ENCODE measurements at places on chromosomes 7 and 10.

GRCh38 chr7:70392256-70392876 is 739.6 kb upstream of the GALNT17 start:
- no peak for DNase-seq

DNA sequence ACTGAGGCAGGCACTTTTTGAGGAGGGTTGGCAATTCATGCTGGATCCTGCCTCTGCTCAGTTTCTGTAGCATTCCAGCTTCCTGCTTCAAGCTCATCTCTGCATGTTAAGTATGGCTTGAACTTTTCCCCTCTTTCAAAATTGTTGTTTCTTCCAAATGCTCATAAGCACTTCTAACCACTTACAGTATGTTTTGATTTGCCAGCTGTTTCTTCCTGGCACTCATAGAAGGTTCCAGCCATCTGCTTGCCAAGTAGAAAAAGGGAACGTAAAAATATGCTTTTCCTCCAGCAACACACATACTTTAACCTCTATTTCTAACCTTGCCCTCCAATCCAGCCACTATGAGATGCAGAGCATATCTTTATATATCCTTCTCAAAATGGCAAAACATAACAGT is 692.6 kb upstream of the COBL start:
- DNase-seq: no peak

GRCh38 chr10:77594471-77594783 is 43.2 kb downstream of the KCNMA1 start:
- DNase-seq: no peak

- no peak for DNase-seq
Observed at GRCh38 chr7:135790371-135790977, 41.9 kb upstream of the FAM180A start.

- DNase-seq: no peak
Observed at GRCh38 chr7:78311181-78311580, 512.6 kb downstream of the PHTF2 start.

DNA sequence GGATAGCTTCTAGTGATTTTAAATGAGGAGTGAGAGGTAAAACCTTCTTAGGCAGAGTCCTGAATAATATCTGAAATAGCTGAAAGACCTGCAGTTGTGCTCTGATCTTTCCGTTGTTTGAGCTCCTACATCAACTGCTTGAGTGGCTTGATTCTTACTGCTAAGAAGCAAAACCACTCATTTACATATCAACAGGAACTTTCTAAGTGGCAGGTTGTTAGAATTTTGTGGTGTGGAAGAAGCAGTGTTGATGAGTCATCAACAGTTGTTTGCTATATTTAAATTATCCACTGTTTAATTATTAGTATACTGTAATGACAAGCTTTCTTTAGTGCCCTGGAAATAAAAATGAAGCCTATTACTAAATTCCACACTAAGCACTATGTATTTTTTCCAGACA is 689.5 kb downstream of the DNAJB9 start:
- no peak for DNase-seq

- no peak for DNase-seq
Observed at GRCh38 chr7:12995912-12996469, 308.6 kb downstream of the ARL4A start.

DNA sequence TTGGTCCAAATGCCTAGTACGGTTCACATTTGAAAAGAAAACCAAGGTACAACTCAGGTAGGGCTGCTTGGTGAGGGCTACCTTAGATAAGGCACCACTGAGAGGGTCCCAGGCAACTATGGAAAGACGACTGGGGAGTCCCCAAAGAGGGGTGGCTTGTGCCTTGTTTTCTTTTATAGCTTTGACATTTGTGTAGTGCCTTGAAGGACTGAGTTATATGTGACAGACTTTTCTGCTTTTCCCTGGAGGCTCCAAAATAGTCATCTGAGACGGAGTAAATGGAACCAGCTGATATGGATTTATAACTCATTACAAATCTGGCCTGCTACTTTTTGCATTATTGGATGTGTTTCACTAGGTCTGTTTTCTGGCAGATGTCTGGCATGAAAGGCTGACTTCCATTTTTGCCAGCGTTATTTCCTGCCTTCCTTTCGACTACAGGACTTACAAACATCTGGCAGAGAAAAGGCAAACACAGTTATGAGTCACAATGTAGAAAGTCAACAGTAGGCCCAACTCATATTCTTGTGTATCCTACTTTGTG is 88.2 kb upstream of the IMMP2L start:
- DNase-seq: peak; percentile 49

- no peak for DNase-seq
Observed at GRCh38 chr7:1322240-1323110, 89.8 kb downstream of the UNCX start.

DNA sequence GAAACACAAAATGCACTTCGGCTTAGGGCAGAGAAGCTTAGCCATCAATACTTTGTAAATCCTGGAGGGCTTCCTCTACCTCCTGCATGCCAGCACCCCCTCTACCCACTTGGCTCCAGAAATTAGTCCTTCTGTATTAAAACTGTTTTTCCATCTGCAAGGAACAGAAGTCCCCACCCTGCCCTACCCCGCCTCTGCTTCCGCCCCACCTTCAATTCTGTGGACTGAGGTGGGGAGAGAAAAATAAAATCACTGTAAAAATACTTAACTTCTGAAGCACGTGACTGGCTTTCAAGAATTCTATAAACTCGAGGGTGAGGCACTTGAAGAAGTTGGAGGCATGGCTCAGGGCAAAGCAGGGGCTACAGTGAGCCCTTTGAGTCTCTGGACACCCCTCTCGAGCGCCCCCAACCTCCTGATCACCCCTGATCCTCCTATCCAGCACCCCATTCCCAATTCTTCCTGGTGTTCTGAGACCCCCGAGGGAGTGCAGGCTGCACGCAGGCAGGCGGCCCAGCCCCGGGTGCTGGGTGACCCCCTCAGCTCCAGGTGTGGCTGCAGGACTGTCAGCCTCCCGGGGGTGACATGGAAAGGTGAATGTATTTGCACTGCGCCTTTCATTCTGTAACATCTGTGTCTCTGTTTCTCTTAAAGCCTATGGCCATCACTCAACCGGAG is 7.3 kb upstream of the KIAA1217 start:
- no peak for DNase-seq

GRCh38 chr7:54785261-54785660 is 26.2 kb upstream of the SEC61G start:
- peak; percentile 60 for DNase-seq
